ENCODE measurements at places on chromosomes 1 and 21. TPM values are rescaled to one million over a fixed set of nuclear protein-coding genes. Genes with fewer than 3 reads are reported as not detected.

Gene MIXL1
- not detected for total RNA-seq

Gene HFM1
- total RNA-seq = 0.76 TPM

DNA sequence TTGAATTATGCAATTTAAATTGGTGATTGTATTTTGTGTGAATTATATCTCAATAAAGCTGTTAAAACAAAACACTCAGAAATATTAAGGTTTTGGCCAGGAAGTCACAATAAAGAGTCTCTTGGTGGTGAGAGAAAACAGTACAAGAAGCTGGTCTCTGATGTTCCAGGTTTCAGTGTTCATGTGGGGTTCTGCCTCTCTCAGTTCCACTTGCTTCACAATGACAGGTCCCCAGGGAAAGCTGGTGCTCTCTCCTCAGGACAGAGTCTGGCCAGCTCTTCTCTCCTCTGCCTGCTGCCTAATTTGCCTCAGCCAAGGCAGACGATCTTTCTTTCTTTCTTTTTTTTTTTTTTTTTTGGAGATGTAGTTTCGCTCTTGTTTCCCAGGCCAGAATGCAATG is 342.9 kb upstream of the PLXNA2 start:
- no peak for DNase-seq

GRCh38 chr1:5916572-5917280 is 75.5 kb downstream of the NPHP4 start:
- no peak for DNase-seq

- DNase-seq = no peak
Measured at GRCh38 chr1:41612953-41613352, 128.5 kb upstream of the EDN2 start.

GRCh38 chr1:218742467-218743262 is 397.5 kb downstream of the TGFB2 start:
- DNase-seq = no peak
